A549 (cell line): ENCODE measurements at places on chromosomes 3 and 15.

GRCh38 chr15:68277131-68277602 lies 378 bp upstream of the FEM1B start:
- peak; percentile 55 for DNase-seq

GRCh38 chr3:135637013-135637412 lies 328.5 kb upstream of the PPP2R3A start:
- no peak for DNase-seq

- no peak for DNase-seq
Observed at GRCh38 chr3:104520228-104520655, 846.5 kb upstream of the ALCAM start.

DNA sequence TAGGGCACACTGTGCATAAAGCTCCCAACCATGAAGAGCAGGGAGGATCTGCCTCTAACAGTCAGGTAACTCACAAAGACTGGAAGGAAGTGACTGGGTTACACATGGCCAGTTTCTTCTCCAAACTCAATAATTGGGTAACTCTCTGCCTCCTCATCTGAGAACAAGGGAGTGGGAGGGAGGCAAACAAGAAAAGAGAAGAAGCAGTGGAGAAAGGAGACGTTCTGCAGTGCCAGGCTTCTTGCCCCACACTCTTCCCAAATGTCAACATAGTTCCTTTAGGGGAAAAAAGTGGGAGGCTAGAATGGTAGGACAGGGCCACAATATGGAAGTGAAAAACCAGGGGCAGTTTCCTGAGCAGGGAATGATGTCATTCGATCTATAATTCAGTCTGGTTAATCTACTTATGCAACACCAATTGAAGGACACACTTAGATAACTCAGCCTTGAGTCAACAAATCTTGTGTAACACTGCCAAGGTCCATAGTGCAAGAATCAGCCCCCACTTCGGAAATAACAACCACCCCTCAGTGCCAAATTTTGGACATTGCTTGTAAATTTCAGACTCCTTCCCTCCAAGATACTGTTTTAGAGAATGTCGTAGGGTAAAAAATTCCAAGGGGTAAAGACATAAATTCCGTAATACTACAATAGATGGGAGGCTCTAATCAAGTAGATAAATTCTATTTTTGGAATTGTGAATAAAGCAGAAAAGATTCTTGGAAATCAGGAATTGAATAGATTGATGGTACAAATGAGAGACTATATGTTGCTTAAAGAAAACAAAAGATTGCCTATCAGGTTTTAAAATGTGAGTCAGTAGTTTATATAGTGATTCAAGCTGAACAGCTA lies 143.0 kb downstream of the LPP start:
- DNase-seq: peak; percentile 73

DNA sequence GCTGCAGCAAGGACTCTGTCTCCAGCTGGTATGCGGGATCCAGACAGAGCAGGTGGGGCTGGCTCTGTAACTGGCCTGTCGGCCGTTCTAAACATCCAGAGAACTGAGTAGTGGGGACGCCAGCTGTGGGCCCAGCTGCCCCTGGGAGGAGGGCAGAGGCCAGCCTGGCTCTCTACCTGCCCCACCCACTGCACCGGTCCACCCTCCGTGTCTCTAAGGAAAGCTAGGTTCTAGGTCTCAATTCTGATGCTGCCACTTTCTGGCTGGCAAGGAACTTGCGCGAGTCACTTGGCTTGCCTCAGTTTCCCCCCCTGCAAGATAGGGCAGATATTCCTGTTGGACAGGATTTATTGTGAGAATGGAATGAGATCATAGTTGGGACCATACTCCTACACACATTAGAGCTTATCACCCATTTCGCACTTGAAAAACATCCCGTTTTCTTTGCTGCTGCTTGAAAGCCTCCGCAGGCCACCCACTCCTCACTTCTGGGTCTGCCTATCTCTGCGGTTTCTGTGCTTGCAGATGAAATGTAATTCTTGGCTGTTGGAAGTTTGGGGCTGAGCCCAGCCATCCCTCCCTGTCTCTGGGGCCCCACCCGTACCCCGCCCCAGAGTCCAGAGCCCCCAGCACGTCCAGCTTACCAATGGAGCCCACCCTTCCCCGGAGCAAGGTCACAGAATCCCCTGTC lies 65.8 kb downstream of the IQSEC1 start:
- no peak for DNase-seq

DNA sequence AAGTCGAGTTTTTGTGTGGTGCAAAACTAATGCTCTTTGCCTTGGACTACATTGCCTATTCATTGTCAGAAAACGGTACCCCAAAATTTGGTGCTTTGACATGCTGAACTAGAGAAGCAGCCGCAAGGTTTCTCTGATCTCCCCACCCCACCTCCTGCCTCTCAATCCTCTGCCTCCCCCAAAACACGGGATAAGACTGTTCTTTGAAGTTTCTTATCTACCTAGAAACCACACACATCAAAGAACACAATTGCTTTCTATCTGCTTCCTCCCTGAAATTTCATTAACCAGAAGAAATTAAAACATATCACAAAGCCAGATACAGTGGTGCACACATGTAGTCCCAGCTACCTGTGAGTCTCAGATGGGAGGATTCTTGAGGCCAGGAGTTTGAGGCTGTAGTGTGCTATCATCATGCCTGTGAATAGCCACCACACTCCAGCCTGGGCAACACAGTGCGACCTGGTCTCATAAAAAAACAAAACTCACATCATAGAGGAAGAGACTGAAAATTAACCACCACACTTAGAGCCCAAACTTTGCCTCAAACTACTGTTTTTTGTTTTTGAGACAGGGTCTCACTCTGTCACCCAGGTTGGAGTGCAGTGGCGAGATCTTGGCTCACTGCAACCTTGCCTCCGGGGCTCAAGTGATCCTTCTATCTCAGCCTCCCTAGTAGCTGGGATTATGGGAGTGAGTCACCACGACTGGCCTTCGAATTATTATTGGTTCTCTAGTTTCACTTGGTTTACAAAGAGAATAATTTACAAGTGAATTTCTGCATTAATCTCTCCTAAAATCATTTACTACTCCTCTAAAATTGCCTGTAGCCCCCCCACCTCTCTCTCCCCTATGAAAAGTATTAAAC lies 2.7 kb upstream of the PCNP start:
- no peak for DNase-seq

GRCh38 chr3:192091831-192092230 lies 630.9 kb downstream of the PYDC2 start:
- DNase-seq: no peak

DNA sequence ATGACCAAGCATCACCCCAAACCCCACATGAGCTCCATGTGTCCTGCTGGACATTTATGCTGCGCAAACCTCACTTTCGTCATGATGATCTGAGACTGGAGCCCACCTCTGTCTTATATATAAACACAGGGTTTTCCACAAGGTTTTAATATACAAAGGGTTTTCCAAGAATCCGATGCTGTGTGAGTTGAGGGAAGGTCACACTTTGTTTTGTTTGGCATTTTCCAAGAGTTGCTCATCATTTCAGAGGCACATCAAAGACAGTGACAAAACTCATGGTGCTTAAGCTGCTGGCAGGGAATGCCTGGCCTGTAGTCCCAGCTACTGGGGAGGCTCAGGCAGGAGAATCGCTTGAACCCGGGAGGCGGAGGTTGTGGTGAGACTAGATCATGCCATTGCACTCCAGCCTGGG lies 20.0 kb downstream of the EFCC1 start:
- DNase-seq: no peak

- DNase-seq: no peak
Observed at GRCh38 chr3:151421938-151422337, 37.4 kb upstream of the P2RY12 start.

- DNase-seq: no peak
Observed at GRCh38 chr3:126155819-126156218, 24.6 kb downstream of the ALDH1L1 start.

- DNase-seq: no peak
Observed at GRCh38 chr3:106380232-106380631, 511.4 kb upstream of the CBLB start.

DNA sequence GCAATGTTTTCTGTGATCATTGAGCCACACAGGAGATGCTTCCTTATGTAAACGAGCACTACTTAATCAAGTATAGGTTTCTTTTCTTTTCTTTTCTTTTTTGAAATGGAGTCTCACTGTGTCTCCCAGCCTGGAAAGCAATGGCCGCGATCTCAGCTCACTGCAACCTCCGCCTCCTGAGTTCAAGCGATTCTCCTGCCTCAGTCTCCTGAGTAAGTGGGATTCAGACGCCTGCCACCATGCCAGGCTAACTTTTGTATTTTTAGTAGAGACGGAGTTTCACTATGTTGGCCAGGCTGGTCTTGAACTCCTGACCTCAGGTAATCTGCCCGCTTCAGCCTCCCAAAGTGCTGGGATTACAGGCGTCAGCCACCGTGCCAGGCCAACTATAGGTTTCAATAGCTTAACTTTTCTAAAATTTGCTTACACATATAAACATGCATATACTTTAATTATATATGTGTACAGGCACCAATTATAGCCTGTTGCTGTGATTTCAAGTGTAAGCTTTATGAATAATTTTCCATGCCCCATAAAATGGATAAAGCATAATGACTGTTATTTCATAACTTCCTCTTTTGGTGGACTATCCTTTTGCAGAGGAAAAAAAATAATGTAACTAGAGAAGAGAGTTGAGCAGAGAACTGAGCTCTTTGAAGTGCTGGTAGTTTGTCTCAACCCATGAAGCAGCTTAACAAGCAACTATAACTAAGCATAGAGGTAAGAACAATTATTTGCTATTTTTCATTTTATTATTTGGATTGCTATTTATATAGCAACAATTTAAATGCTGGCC lies 24.8 kb upstream of the MBNL1 start:
- DNase-seq: no peak

- no peak for DNase-seq
Observed at GRCh38 chr3:169526246-169526645, 137.3 kb downstream of the MECOM start.

- DNase-seq: no peak
Observed at GRCh38 chr15:66429117-66429516, 42.4 kb downstream of the MAP2K1 start.

DNA sequence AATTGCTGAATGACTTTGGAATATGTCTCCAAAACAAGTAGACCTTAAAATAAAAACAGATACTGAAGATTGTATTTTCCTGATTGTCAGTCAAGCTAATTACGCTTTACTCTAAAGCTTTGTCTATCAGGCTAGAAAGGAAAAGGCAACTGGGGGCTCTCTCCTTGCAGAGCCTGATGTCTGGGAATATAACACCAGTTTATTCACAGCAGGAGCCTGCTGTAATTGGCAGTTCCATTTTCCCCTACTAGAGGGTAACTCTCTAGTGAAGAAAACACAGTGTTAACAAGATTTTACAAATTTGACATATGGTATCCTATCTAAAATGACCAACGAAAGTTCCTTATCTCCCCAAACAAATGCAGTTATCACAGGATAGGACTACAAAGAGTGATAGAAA lies 158.8 kb downstream of the PDZRN3 start:
- no peak for DNase-seq

DNA sequence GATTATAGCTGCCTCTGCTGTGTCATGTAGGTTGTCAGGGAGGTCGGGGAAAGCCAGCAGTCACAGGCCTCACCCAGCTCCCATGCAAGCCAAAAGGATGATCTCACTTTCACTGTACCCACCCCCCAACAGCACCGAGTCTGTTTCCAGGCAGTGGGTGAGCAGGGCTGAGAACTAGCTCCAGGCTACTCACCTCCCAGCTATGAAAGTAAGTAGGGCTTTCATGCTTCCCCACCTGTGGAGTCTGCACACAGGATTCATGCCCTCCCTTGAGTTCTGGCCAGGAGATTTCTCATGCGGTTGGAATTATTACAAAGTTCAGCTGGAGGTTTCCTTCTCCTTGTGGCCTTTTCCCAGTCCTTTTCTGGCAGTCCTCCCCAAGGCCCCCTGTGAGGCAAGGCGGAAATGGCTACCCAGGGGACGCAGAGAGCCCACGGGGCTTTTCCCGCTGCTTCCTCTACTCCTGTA lies 356.2 kb downstream of the SV2B start:
- peak; percentile 70 for DNase-seq

DNA sequence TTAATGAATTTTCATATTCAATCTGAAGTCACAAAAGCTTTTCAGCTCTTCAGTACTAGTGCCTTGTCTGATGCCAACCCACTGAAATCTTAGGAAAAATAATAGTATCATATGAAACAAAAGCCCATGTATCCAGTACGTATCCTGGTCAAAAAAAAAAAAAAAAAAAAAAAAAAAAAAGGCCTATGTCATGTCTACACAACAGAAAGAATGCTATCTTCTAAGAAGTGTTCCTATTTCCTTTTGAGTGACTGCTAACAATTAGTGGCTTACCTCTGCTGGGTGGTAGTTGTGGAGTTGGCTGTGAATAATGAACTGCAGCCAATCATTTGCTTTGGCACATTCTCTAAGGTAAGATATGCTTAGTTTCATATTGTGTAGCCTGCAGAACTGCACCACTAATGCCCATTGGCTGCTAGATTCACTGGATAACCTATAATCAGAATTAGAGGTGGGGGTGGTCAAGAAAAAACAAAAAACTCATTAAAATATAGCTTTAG lies 59.6 kb downstream of the EIF3J start:
- no peak for DNase-seq

DNA sequence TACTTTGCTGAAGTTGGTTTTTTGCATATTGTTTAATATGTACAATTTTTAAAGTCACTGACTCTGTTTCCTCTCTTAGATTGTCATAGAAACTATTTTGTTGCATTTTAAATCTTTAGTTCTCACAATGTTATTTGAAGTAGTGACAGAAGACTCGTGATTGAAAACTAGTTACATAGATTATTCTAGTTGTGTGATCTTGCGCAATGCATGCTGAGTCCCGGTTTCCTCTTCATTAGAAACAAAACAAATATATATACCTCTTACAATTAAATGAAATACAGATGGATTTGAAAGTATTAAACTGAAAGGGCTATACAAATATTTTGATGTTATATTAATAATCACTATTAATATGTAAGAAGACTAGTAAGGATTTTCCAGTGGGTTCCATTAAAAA lies 333.0 kb downstream of the LPP start:
- DNase-seq: no peak
